Right lobe of liver (tissue), 6 donors: ENCODE measurements at places on chromosomes 5 and 9. TPM values are rescaled to one million over a fixed set of nuclear protein-coding genes. Genes with fewer than 3 reads are reported as not detected.

- no peak for DNase-seq
Observed at GRCh38 chr9:84937180-84937579, 267.7 kb downstream of the NTRK2 start.

DMRT1 gene
- total RNA-seq = not detected

GRCh38 chr5:146130440-146131045 is 25.2 kb upstream of the PLAC8L1 start:
- DNase-seq = no peak

DNA sequence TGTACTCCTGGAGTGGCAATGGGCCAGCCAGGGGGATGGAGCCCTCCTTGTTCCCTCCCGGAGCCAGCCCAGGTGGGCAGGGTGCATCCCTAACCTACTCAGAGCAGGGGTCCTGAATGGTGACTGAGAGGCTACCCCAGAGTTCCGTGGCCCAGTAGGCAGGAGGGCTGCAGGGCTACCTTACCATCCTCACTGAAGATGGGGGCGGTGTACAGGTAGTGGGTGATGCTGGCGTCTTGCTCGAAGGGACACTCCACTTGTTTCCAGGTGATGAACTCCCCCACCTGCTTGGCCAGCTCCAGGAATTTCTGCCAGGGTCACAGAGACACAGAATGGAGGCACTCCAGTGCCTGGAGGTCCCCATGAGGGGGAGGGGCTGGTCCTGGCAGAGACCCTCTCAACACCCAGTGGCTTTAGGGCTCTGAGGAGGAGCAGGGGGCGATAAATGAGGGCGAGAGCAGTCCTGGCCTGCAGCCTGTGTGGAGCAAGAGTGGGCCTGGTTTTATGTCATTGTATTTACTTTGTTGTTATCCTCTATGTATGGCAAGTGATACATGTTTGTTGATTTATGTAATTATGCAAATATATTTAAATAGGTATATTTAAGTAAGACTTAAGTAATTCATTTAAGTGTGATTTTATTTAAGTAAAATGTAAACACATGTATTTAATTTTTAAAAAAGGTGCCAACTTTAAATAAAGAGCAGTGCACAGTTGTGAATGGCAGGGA is 39.9 kb upstream of the RNF130 start:
- DNase-seq = no peak

DNA sequence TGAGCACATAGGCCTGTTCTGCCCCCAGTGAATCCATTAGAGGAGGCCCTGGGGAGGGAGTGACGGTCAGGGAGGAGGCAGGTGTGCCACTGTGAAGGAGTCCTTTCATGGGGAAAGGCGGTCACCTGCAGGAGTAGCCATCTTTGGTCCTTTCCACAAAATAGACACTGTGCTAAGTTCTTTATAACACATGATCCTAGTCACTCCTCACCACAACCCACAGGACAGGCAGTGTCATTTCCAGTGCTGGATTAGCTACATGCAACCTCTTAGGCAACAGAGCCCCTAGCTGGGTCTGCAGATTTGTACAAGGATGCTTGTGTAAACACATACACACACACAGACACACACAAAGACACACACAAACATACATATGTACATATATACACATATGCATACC is 18.3 kb downstream of the DOCK2 start:
- no peak for DNase-seq

ANKRD20A1 gene
- total RNA-seq = 0.24 TPM

- no peak for DNase-seq
Observed at GRCh38 chr5:56637321-56637920, 177.9 kb upstream of the MAP3K1 start.

OCLN gene
- 73.9 TPM for total RNA-seq

GRCh38 chr5:55485073-55485472 is 49.7 kb downstream of the PLPP1 start:
- DNase-seq = no peak

- DNase-seq = no peak
Observed at GRCh38 chr5:177089825-177090641, 3.3 kb downstream of the FGFR4 start.
